ENCODE measurements at places on chromosomes 1 and 21. TPM values are rescaled to one million over a fixed set of nuclear protein-coding genes. Genes with fewer than 3 reads are reported as not detected.

DNA sequence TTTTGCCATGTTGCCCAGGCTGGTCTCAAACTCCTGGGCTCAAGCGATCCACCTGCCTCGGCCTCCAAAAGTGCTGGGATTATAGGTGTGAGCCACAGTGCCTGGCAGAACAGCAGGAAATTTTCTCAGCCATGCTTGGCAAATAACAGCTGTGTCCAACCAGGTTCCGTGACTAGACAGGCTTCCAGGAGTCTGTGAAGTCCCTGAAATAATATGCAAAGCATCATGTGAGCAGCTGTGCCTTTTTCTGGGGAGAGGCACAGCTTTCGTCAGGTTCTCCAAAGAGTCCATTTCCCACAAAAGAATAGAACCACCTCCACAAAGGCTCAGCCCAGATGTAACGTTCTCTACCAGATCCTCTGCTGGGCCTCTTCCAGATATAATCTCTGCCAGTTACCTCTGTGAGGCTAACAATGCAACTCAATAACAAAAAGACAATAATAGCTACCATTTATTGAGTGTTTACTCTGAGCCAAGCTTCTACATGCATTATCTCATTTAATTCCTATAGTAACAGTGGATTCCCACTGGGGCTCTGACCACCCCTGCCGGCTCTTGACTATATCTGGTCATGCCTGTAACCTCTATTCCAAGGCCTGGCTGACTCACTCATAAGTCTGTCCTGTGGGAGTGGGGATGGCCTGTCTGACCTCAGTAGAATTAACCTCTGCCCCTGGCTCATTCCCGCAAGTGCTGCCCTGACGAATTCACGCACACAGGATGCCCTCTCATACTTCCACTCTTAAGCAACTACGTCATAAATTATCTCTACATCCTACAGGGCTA, 4.0 kb upstream of the NKAIN1 start:
- DNase-seq, result no peak

Gene TCHH
- 0.07 TPM for total RNA-seq

Gene ORC1
- 14.8 TPM for total RNA-seq

Gene TMEM81
- 3.3 TPM for total RNA-seq

DNA sequence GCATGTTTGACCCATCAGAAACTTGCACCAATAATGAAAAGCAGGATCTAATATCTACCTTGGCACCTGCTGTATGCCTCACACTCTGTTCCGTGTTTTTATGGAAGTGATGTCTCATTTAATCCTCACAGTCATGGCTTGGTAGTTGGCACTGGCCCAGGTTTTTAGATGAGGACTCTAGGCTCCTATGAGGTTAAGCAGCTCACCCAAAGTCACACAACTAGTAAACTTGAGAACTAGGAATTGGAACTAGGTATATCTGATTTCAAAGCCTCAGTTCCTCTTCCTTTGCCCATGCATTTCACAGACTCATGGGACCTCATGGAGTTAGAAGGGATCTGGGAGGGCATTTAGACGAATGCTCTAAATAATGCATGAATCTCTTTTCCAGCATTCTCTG, 21.3 kb upstream of the TARBP1 start:
- no peak for DNase-seq

Gene TLR5
- total RNA-seq, result 4.2 TPM

DNA sequence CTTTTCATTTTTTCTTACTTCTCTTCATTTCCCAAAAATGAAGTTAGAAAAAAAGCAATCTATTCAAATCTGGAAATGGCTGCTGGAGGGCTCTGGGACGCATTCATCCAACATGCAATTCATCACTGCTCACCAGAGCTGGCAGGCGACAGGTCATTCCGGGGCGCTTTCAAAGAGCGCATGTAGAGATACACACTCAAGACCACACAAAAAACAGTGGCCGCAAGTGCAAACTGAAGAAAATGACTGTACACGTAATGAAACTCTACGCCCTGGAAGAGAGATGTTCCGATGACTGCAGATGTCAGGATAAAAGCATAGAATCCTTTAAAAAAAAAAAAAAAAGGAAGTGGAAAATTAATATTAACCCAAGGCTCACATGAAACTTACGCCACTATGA, 15.5 kb downstream of the LBR start:
- no peak for DNase-seq

GRCh38 chr1:201476670-201477344, 7.8 kb upstream of the PHLDA3 start:
- no peak for DNase-seq

GRCh38 chr1:22318279-22318981, 133.2 kb upstream of the ZBTB40 start:
- peak; percentile 79 for DNase-seq

GRCh38 chr1:220890602-220891001, 11.4 kb downstream of the HLX start:
- DNase-seq, result no peak

DNA sequence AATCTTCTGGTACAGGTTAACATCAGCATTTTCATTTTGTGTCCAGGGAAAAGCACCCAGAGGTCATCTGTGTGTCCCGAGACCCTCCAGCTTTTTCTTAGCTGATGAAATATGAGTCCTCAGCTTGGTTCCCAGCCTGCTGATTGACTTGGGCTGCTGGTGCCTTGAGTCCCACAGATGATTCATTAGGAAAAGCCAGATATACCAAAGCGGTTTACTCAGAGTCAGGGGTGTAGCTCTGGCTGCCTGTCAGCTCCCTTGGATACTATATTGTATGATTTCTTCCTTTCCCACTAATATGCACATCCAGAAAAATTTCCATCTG, 43.7 kb upstream of the MAB21L3 start:
- DNase-seq, result no peak

DNA sequence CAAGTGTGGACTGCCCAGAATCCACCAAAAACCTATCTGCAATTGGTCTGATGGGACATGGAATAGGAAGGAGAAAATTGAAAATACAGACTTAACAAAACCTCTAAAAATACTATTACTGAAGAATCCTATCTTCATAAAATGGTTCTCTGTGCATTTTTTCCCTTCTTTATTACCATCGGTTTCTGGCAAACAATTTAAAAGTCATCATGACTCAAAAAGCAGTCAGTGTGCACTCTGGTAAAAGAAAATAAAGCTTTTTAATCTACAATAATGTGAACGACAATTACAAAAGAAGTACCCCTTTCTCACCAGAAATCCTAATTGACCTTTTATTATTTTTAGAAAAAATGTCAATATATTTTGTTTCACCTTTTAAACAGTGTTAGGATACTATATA, 186.3 kb downstream of the TPR start:
- no peak for DNase-seq

DNA sequence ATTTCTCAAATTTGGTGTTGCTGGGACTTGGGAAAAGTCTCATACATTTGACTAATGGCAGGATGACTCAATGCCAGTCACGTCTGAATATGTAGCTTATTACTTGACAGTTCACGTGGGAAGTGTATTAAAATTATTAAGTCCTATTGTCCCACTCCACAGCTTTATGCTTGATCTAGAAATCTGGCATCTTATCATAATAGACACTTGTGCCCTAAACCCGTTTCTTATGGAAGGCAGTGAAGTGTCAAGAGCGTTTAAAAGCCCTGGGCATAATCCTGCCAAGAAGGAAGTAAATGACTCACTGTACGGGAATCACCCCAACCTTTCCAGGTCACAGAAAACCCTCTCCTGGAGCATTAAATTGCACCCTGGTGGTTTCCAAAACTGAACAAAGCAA, 207.4 kb downstream of the APP start:
- no peak for DNase-seq

- no peak for DNase-seq
Observed at GRCh38 chr1:59549066-59549837, 252.4 kb downstream of the FGGY start.

- no peak for DNase-seq
Observed at GRCh38 chr21:31887391-31887841, 14.6 kb downstream of the HUNK start.

- DNase-seq, result peak; percentile 45
Observed at GRCh38 chr1:3053366-3053980, 15.5 kb upstream of the PRDM16 start.

DNA sequence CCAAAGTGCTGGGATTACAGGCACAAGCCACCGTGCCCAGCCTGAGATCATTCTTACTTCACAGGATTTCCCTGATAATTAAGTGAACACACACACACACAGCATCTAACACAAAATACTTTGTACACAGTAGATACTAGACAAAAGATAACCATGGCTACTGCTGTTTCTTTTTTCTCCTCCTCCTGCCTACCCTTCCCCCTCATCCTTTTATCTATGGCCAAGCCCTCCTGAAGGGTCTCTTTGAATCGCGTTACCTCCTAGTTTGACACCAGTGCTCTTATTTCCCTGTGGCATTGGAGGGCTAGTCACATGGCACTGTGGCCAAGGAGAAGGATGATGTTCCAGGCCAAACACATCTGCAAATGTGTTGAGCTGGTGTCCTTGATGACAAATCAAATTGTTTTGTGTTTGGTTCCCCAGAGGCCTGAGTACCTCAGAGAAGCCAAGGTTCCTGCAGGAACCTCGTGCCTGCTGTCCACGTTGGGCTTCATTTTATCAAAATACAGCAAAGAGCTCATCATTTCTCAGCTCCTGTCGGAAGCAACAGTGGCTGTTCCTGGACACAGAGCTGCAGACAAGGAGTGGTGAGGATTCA, 20.6 kb downstream of the NDUFS5 start:
- DNase-seq, result no peak

Gene CA6
- total RNA-seq, result 0.24 TPM

- no peak for DNase-seq
Observed at GRCh38 chr1:90413519-90413918, 303.6 kb downstream of the BARHL2 start.

DNA sequence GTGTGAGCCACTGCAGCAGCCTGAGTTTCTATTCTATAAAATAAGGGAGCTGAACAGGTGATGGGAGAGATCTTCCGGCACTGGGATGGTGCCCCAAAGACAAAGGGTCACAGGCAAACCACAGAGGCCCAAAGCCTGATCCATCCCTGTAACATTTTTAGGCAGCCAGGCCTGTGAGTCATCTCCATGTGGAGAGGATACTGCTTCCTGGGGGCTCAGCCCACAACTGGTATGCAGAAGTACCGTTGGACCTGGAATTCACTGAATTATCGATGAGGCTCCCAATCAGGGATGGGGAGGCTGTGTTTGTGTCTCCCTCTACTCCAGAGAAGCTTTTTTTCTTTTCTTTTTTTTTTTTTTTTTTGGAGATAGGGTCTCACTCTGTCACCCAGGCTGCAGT, 48.8 kb upstream of the WASF2 start:
- DNase-seq, result no peak

GRCh38 chr1:76330991-76331603, 256.6 kb downstream of the ST6GALNAC3 start:
- DNase-seq, result no peak

DNA sequence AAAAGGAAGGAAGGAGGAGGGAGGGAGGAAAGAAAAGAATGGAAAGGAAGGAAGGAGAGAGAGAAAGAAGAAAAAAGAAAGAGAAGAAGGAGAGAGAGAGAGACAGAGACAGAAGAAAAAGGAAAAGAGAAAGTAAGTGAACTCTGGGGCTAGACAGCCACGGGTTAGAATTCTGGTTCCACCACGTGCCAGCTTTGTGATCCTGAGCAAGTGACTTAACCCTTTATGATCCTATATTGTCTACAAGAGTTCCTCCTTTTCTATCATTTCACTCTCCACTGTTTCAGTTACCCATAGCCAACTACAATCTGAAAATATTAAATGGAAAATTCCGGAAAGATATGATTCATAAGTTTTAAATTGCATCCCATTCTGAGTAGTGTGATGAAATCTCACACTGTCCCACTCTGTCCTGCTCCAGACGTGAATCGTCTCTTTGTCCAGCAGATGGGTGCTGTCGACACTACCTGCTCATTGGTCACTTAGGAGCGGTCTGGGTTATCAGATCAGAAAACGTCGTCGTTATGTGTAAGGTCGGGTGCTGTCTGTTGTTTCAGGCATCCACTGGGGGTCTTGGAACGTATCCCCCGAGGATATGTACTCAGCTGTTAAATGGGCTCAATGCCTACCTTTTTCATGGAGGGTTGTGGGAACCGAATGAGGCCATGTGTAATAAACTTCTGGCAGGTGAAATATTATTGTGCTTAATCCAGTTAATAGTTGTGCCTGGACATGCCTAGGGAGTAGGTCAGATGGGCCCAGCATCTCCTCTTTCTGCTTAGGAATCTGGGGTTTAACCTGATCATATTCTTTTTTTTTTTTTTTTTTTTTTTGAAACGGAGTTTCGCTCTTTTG, 19.1 kb downstream of the TMEM51 start:
- DNase-seq, result no peak

DNA sequence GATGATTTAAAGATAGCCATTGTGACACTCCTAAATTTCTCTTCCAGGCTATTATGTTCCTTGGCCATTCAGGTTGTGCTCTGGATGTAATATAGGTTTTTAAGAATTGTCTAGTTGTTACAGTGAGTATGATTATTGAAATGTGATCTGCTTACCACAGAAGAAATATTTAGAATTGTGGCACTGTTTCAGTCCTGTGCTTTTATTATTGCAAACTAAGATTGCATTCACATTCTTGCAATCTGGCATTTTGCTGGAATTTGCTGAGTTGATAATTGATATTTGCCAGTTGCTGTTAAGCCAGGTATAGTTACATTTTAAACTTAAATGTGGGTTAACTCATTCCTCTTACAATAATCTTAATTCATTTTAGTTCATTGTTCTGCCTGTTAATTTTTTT, 22.3 kb downstream of the EXO1 start:
- no peak for DNase-seq

Gene C1orf56
- 4.7 TPM for total RNA-seq

Gene PDZK1
- 29.6 TPM for total RNA-seq

Gene NR1I3
- total RNA-seq, result not detected

Gene SGIP1
- total RNA-seq, result 2.6 TPM

DNA sequence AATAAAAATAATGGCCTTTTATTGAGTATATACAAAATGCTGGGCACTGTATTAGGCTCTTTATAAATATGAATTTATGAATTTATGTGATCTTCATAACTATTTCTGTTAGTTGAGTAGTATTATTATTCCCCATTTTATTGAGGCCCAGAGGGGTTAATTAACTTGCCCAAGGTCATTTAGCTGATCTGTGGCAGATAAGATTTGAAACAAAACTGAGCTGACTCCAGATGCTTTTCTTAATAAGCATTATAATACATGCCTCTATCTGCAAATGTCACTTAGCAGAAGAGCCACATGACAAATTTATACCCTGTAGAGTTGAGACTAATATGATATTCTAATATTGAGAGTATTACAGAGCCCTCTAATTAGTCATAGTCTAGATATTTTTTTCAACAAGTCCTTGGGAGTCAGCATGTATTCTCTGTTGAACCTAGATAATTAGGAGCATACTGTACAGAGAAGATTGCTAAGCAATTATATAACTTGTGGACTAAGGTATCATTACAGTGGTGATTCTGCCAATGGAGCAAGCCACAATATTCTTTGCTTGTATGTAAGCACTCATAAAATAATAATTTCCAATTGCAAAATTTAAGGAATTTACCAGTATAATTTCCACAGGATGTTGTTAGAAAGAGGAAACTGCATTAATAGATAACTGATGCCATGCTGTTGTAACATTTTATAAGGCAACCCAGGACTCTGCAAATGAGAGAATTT, 112.0 kb downstream of the LRRC40 start:
- no peak for DNase-seq

DNA sequence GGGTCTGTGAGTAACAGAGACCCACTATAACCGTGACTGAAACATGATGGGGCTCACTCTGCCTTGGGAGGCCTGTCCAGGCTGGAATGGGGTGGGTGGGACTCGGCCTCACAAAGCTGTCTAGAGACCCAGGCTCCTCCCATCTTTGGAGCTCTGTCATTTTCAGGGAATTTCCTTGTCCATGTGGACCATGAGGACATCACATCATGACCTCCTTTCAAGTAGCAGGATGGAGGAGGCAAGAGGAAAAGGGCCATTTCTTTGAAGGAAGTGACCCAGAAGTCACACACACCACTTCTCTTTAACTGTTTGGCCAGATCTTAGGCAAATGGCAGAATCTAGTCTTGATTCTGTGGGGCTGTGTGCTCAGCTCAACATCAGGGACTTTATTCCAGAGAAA, 79.9 kb downstream of the CNIH3 start:
- no peak for DNase-seq
